ENCODE measurements at places on chromosomes 6 and 20.
A peak's percentile ranks its signal among the peaks of the same experiment; 100 is the strongest.

GRCh38 chr20:8287340-8287739 is 155.3 kb downstream of the PLCB1 start:
- no peak for DNase-seq

DNA sequence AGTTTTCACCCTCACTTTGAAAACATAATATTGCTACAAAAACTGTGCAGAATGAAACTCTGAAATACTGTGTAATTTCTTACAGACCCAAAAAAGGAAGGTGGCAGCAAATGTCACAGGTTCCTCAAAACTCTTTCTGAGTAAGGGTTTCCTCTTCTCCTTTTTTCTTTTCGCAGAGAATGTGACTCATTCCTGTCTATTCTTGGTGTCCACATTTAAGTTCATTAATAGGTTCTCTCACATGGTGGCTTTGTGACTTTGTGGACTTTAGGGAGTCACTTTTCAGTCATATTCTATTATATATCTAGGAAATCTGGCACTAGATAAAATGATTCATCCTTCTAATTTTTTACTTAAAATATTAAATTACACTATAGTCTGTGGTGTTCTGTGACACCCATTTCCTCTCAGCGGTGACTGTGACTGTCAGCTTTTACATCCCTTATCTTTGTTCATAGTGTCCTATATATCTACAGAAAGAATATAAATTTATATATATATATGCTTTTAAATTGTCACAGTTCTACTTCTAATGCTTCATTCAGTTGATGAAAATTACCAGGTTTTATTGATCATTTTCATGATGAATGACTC is 126.8 kb upstream of the HCRTR2 start:
- no peak for DNase-seq

DNA sequence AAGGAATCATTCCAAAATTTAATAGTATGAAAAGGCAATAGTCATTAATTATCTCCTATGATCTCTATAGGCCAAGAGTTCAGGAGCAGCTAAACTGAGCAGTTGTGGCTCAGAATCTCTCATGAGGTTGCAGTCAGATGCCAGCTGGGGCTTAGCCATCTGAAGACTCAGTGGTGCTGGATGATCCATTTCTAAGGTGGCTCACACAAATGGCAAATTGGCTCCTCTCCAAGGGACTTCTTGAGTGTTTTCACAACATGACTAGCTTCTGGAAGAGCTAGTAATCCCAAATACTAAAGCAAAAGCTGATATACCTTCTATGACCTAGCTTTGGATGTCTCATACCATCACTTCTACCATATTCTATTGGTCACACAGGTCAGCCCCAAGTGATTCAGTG is 104.2 kb downstream of the HAO1 start:
- no peak for DNase-seq

- no peak for DNase-seq
Measured at GRCh38 chr20:40961686-40962640, 66.7 kb upstream of the TOP1 start.

DNA sequence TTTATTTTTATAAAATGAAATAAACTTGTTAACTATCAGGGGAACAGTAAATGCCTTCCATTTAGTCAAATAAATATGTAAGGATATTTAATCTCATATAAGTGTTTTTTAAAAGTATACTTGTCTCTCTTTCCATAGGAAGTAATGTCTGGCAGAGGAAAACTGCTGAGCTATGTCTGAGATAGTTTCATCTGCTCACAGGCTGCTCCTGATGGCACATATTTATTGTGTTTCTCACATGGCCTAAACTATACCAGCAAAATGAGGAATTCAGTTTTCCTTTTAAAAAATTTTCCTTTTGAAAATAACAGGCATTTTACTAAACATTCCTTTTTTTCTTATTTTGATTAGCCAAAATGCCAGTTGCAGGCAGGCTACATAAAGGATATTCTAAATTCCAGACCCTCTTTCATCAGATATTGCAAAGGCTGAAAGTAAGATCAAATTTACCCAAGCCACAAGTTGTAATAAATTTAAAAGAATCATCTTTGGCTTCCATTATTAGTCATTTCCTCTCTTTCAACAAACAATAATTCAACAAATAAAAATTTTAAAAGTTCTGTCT is 60.1 kb upstream of the RNF146 start:
- DNase-seq = no peak

DNA sequence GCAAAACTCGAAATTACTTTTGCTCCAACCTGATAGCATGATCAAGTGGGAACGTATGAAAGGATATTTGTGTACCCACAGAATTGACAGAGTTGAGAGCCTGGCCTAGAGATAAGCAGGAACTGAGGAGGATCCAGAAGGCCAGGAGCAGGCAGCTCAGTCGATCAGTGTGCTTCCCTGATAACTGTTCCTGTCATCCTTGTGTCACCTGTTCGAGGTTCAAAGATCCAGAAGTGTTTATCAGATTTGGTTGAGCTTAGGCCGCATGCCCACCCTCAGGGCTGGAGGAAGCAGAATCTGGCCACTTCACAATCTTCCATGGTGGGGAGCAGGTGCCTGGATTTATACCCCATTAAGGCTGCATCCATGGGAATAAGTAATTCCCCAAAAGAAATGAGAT is 124.8 kb downstream of the QRSL1 start:
- no peak for DNase-seq

DNA sequence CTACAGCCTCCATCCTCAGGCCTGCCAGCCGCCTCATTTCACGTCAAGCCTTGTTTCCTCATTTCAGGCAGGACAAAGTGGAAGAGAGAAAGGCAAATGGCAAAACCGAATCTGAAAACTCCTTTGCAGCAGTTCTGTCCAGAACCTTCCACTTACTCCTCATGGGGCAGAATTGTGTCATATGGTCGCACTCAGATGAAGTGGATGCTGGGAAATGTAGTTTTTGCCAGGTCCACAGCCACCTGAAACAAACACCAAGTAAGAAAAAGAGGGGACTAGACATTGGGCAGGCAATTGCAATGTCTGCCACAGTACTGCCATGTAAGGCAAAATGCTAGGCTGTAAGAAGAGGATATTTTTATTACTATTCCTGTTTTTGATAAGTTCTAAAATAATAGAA is 44.9 kb downstream of the ISM1 start:
- DNase-seq = no peak

DNA sequence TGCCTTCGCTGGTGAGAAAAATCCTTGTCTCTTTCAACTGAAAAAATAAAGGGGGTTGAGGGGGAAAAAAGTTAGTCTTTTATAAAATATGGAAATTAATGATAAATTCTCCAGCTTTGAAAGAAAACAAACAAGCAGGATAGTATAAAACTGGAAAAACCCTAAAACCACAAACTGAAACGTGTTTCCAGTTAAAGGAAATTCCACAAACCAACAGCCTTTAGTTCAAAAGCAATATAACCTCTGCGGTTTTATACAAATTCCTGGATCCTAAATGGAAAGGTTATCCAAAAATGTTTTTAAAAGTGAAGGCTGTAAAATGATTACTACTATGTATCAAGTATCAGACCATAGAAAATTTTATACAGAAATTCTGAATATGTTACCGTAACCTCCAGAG is 55.6 kb downstream of the BMP5 start:
- no peak for DNase-seq

DNA sequence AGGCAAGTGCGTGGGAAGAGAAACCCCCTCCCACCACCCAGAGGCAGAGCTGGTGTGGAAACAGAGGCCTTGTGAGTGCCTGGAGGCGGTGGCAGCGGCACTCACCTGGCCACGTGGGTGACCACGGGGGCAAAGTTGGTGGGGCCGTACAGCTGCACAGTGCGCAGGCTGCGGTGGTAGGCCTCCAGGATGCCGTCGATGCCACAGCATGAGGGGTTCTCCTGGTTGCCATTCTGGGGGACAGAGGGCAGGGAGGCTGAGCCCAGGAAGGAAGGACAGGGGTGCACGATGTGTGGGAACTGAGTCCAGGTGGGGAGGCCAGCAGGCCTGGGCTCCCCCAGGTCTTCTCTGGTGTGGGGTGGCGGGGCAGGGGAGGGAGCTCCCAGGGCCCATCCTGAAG is 47.7 kb downstream of the RAB44 start:
- DNase-seq = no peak

GRCh38 chr20:48734104-48734749 is 93.6 kb downstream of the PREX1 start:
- DNase-seq = no peak

DNA sequence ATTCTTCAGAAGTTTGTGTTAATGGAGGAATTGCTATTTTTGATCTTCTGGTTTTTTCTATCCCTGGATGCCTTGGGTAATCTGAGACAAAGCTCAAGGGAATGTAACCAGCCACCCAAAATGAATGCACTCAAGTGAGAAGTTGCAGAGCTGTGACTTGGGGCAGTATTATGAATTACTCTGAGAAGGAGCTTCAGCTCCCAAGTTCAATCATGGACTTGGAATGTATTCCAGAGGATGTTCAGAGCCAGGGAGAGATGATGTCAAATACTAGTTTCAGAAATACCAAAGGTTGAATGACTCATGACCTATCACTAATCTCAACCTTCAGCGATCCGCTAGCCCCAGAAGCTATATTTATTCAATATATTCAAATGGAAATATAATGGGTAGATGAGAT is 375.2 kb upstream of the PLCB4 start:
- DNase-seq = no peak

DNA sequence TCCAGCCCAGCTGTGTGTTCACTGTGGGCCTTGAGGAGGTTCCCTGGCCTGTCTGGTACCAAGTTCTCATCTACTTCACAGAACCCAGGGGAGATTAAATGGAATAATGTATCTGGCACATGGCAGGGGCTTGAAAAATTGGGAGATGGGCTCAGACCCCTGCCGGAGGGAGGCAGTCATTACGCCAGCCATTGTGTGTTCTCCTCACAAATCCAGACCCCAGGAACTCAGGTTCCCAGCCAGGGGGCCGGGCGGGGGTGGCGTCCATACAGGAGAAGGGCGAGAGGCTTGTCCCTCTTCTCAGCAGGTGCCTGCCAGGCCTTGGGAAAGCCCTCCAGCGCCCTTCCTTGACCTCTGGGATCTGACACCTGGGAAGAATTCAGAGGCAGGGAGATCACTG is 8.1 kb downstream of the NOL4L start:
- DNase-seq = no peak

- no peak for DNase-seq
Measured at GRCh38 chr6:91198588-91199255, 611.9 kb upstream of the MAP3K7 start.

GRCh38 chr6:136696783-136697364 is 95.4 kb downstream of the MAP3K5 start:
- no peak for DNase-seq

- peak; percentile 57 for DNase-seq
Measured at GRCh38 chr20:58907320-58908137, 55.0 kb downstream of the GNAS start.

DNA sequence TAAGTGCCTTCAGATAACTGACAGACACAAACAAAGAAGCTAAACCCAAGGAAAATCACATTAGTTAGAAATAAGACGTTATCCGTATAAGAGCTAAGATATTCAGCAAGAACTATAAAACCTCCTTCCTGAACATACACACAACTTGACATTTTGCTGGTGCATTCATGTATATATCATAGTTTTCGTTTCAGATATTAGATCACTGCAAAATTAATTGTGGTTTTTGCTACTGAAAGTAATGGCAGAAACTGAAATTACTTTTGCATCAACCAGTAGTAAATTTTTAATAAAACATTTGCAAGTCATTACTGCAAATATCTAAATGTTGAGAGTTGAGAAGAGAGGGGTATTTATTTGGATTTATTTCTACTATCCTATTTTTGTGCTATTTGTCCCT is 26.1 kb upstream of the KCNQ5 start:
- no peak for DNase-seq

DNA sequence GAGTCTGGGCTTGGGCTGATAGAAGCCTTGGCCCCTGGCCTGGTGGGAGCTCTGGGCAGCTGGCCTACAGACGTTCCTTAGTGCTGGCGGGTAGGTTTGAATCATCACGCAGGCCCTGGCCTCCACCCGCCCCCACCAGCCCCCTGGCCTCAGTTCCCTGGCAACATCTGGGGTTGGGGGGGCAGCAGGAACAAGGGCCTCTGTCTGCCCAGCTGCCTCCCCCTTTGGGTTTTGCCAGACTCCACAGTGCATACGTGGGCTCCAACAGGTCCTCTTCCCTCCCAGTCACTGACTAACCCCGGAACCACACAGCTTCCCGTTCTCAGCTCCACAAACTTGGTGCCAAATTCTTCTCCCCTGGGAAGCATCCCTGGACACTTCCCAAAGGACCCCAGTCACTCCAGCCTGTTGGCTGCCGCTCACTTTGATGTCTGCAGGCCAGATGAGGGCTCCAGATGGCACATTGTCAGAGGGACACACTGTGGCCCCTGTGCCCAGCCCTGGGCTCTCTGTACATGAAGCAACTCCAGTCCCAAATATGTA is 957 bp upstream of the VEGFA start:
- no peak for DNase-seq

DNA sequence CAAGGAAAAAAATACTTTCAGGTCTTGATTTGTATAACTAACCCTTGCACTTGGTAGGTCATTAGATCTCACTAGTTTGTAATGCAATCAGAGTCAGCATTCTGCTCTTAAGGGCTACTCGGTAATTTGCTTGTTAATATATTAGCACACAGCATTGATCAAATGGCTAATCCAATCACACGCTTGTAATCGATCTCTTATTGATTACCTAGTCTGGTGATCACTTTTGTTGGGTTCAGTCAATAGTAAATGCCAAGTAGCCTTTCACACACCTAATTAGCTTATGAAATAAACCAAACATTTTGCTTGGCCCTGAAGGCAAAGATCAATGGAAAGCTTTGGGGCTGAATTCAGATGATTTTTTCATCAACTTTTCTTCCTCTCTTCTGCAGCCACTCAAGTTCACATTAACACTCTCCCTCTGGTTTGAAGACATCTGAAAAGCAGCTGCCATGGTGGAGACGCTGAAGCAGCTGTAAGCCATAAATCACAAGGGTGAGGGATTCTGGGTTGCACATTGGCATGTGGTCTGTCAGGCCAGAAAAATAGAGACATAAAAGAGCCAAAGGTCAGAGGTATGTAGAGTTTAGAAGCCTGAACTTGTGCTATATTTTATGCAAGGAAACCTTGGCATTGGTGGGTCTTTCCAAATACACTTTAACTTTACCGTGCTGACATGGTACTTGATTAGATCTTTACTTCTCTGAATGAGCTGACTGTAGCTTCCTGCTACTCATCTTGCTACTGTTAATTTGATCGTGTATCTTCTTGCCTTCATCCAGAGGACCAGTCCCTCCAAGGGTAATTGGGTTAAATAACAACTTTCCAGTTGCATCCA is 234.4 kb downstream of the SIM1 start:
- no peak for DNase-seq

DNA sequence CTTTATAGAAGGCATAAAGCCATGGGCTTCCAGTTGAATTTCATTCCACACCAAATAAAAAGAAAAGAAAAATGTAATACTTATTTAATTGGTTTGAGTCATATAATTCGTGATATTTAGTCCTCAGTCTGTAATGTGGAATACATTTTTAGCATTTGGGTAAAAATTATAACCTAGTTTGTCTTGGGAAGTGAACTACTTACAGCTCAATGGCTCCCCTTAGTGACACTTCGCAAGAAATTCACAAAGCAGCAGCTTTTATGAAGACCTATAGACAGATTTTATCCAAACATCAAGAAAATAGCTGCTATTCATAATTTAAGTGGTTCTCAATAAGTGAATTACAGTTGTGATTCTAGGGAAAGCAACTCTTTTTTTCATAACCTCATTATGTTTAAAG is 72.1 kb downstream of the RSPO3 start:
- peak; percentile 6 for DNase-seq
